ENCODE measurements at places on chromosomes 1 and 21.

- DNase-seq: no peak
These were observed 80.3 kb downstream of the PCNX2 start for GRCh38 chr1:233215135-233215760.

- no peak for DNase-seq
These were observed 141.1 kb upstream of the IRF2BP2 start for GRCh38 chr1:234750922-234751627.

DNA sequence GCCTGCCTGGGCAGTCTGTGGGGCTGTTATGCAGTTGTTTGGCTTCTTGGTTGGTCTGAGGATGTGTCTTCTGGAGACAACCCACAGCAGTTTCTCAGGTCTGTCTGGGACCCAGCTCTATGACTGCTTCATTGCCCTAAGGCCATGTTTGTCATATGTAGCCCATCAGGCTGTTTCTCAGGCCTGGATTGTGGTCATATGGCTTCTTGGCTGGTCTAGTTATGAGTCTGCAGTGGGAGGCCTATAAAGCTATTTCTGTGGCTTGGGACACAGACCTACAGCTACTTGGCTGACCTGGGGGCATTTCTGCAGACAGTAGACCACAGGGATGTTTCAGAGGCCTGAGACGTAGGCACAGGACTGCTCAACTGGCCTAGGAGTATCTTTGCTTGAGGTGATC is 41.5 kb downstream of the CHIA start:
- DNase-seq: no peak

- DNase-seq: no peak
These were observed 165.2 kb downstream of the NTMT2 start for GRCh38 chr1:170310951-170311350.

GRCh38 chr1:180158149-180159147 is 3.8 kb downstream of the QSOX1 start:
- DNase-seq: no peak

DNA sequence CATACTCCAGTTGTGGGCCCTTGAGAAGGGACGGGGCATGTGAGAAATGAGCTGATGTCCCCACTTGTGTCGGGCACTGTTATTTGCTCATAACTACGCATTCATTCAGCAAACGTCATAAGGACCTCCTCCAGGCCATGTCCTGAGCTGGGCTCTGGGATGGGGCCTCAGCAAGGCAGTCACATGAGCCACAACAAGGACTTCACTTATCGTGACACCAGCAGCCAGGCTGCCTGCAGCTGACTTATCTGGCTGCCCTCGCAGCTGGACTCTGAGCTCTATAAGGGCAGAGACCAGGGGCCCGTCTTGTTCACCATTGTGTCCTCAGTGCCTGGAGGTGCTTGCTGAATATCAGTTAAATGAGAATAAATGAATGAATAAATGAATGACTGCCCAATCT is 37.5 kb upstream of the GRIK3 start:
- no peak for DNase-seq

Measured in esophagus squamous epithelium (tissue), 5 donors.